ENCODE measurements at places on chromosomes 4 and X.

DNA sequence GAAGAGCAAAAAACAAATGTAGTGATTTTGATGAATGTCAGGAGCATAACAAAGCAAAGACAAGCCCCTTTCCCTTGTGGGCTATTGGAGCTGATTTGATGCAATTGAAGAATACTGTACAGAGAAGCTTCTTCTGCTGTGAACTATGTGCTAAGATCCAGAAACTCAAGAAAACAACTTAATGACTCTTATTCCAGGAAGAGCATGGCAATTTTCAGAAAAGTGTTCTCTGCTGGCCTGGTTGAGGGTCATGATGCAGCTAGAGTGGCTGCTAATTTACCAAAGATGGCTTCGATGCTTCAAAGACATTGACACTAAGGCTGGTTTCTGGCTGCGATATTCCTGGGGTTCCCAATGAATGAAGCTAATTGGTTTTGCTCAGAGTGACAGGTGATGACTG lies 45.8 kb downstream of the TNIP3 start:
- DNase-seq: no peak

DNA sequence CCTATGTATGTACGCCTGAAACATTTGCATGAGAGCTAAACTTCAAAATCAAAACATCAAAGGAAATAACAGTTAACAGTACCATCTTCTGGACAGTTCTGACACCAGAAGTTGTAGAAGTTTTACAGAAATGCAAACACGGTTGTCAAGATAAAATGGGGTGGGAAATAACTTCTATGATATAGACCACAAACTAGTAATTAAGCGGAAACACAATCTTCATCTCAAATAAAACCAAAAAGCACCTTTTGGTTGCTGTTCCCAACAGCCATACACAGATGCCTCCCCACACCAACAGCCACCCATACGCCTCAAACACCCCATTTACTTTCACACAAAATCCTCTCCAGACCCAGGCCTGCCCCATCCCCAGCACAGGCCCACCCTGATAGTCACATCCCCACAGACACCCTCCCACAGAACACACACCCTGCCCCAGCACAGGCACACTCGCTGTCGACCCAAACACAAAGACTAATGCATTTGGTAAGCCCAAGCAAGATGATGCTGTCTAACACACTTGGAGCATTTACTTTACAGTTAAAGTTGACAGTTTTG lies 64.3 kb downstream of the TAPT1 start:
- no peak for DNase-seq

- no peak for DNase-seq
Observed at GRCh38 chrX:152072236-152072635, 66.1 kb downstream of the MAGEA10 start.

GRCh38 chr4:81724925-81725329 lies 253.2 kb upstream of the RASGEF1B start:
- DNase-seq: peak; percentile 6

Data from NCI-H1694 treated with DMSO at 0.1 percent for 48 hours (cell line).